Activated CD4-positive, alpha-beta T cell treated with anti-CD3 and anti-CD28 coated beads, Interleukin-2, amount 50 U/mL, for 4 hours (primary cell): ENCODE measurements at places on chromosomes 3 and 15.

DNA sequence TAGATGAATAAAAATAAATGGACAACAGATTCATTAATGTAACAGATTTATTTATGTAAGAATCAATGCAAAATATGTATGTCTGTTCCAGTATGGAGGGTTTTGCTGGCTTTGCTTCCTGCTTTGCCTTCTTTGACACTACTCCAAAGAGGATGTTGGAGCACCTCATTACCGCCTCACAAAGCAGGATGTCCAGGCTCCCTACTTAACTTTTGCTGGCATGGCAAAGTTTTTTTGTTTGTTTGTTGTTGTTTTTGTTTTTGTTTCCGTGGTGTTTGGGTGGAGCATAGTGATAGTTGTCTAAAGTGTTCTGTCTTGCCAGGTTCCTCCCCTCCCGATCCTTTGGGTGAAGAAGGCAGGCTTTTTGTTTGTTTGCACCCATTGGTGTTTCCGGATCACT is 38.7 kb downstream of the DIPK2A start:
- no peak for DNase-seq

- no peak for DNase-seq
Observed at GRCh38 chr3:127686512-127686894, 13.8 kb downstream of the ABTB1 start.

GRCh38 chr15:70111203-70112073 is 13.7 kb upstream of the TLE3 start:
- no peak for DNase-seq

GRCh38 chr3:177624528-177625495 is 427.5 kb upstream of the TBL1XR1 start:
- DNase-seq: no peak

DNA sequence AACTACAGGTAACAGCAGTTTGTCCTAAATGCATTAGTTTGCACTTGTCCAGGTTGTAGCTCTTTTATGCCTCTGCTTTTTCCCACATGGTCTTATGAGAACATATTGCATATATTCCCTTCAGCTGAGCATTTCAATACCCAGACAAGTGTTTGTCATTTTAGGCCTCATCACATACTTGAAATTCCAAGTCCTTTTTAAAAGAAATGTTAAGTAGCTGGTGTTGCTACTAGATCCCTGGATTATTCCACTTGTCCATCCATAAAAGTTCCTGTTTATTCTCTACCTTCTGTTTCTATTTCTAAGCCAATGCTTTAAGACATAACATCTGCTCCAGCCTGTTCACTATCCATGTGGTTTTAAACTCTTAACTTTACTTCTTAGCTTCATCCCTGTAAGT is 128.4 kb downstream of the NECTIN3 start:
- no peak for DNase-seq

DNA sequence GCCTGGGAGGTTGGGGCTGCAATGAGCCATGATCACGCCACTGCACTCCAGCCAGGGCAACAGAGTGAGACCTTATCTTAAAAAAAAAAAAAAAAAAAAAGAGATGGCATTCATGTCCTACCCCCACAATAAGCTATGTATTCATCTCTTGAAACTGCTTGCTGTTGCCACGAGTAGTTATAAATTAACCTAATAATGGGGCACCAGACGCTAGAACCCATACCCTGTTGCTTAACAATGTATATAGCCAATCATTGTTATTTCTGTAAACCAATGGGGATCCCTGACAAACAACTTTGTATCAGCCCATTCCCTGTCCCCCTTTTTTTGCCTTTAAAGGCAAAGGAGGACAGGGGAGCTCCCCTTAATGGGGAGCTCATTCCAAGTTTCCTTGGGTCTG is 2.8 kb upstream of the LACTB start:
- DNase-seq: no peak

GRCh38 chr3:53845881-53846133 is 412 bp downstream of the CHDH start:
- no peak for DNase-seq

GRCh38 chr3:12400616-12401194 is 83.6 kb upstream of the TSEN2 start:
- no peak for DNase-seq

GRCh38 chr3:102053375-102053989 is 204.2 kb downstream of the NFKBIZ start:
- no peak for DNase-seq

DNA sequence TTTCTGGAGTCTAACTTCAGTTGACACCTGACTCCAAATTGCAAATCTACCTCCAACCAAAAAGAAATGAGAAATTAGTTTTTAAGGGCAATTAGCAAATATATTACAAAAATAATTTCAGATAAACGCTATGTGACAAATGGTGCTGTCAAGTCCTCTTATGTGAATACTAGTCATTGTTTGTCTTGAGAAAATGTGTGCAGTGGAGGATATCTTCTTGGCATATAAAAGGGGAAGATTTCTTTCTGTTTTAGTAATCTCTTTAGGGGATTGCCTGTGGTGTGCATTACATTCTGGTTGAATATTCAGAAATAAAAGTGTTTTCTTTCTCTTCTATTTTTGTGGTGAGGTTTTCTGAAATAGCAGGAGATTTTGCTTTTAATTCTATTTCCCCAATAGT is 3.0 kb upstream of the GCSAM start:
- no peak for DNase-seq

DNA sequence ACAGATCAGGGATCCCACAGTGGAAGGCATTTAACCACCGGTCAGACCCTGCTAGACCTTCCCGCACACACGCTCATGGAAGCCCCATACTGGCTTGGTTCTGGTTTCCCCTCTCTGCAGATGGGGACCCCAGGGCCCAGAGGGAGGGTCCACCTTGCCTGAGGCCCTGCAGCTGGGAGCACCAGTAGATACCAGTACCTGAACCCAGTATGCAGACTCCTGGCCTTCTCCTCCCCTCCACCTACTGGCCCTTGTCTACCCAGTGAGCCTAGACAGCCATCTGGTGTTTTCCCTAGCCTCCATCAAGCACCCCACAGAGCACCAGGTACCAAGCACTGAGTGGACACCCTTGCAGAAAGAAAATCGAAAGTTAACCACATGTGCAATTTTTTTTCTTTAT is 65.1 kb downstream of the MEGF11 start:
- no peak for DNase-seq

DNA sequence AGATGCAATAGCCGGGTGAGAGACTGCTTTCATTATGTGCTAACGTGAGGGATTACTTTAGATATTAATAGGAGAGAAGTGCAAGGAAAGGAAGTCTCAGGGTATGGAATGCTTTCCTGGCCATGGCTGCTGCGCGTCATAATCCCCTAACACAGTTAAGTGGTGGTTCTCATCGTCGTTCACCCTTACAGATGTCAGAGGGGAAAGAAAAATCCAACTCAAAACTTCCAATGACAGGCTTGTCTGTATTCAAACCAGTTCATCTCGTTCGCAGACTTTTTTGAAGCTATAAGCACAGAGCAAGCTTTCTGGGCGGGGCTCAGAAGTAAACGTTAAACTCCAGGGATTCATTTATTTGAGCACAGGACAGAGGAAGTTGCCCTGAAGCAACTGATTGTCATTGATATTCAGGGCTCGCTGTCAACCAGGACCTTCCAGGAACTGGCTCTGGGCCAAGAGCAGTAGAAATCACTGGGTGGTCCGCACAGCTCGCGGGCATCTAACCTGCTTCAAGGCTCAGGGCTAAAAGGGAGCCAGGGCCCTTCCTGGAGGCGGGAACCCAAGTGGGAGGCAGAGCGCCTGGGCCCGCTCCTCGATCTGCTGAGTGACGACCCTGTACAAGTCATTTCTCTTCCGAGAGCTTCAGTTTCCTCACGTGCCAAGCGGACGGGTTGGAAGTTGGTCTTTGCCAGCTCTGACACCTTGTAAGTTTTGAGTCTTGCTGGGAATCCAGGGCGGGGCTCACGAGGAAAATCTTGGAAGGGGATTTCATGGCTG is 1.1 kb upstream of the LPP start:
- no peak for DNase-seq

GRCh38 chr3:13054341-13055285 is 18.6 kb downstream of the IQSEC1 start:
- no peak for DNase-seq

- DNase-seq: no peak
Observed at GRCh38 chr3:110262896-110263295, 808.7 kb upstream of the NECTIN3 start.

DNA sequence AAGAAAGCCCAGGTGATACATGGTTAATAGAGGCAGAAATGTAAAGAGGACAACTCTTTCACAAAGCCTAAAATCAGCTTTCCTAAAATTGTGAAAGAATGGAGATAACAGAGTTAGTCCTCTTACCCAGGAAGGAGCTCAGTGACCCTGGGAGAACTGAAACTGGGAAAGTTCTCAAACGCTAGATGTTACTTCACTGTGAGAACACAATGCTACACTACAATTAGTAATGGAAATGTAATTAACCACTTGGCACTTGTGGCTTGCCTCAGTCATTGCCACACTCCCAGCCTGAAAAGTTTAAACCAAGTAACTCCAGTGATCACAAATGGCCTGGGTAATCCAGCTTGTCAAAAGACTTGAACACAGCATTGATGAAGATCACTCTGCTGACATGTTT is 102.7 kb upstream of the FGF7 start:
- DNase-seq: no peak

GRCh38 chr3:16665282-16665741 is 60.1 kb upstream of the DAZL start:
- no peak for DNase-seq

- no peak for DNase-seq
Observed at GRCh38 chr15:40066589-40066988, 27.6 kb upstream of the SRP14 start.

GRCh38 chr15:92366381-92366780 is 27.3 kb upstream of the ST8SIA2 start:
- DNase-seq: no peak

DNA sequence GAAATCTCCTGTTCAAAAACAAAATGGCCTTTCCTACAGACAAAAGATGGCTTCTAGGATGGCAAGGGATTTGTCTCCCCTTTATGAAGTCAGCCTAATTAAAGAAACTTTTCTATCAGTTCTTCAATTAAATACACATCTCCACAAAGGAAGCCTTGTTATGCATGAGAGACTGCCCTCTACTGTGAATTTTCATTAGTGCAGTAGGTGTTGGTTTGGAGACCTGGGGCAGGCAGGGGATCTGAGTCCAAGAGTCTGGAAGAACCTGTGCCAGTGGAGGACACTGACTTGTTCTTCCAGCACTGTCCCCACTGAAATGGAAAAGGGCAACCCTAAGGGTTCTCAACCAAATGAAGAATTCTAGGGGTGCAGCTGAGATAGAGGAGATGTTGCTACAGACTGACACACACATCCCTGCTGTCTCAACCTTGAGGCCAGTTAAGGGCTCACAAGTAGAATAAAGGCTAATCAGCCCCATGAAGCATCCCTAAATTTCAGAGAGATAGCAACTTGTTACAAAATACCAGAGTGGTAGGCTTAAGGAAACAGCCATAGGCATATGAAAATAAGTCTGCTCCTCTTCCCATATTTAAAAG is 174.0 kb upstream of the PRICKLE2 start:
- no peak for DNase-seq

- no peak for DNase-seq
Observed at GRCh38 chr15:68025835-68026424, 28.2 kb upstream of the PIAS1 start.

DNA sequence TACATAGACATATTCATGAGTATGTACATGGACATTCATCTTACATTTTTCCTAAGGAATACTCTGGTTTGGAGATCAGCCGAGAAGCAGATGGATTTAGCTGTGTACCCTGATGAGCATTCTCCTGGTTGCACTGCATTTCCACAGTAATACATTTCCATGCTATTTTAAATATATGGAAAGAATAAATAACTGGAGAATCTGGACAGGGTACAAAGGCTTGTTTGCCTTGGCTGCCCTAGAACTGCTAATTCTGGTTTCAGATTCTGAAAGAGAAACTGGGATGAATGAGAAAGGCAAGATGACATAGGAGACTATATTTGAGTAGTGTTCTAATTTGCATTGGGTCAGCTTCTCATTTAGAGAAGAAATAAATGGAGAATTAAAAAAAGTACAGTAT is 190.8 kb upstream of the FAM3D start:
- no peak for DNase-seq

- no peak for DNase-seq
Observed at GRCh38 chr3:40741729-40742128, 217.0 kb downstream of the ZNF621 start.

GRCh38 chr15:80596521-80596976 is 98.6 kb upstream of the ABHD17C start:
- no peak for DNase-seq

GRCh38 chr15:80431635-80432344 is 27.6 kb downstream of the ARNT2 start:
- DNase-seq: no peak

DNA sequence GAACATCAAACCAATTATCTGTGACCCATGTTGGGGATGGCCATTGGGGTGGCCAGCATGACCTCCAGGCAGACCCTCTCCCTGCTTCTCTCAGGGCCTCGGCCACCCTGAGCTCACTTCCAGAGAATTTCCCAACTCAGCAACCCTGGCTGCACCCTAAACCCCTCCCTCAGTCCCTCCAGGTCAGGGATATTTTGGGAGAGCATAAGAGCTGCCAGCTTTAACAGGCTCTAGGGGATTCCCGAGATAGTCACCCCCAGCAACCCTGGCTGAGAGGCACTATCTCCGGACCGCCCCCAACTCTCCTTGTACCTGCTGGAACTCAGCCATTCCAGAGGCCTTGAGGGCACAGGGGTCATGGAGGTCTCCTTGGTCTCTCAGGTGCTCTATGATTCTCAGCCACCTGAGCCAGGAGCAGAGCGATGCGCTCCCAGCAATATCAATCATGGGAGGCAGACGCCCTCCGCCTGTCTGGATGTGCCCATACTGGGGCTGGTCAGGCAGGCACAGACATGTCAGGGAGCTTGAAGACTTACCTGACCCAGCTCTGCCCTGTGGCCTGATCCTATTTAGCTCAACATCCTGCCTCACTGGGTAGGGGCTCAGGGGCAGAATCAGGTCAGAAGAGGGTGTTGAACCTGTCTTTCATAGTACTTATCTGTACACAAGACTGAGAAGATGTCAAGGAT is 34.9 kb upstream of the CILP start:
- no peak for DNase-seq

GRCh38 chr3:126463521-126463920 is 12.2 kb downstream of the ZXDC start:
- no peak for DNase-seq

- no peak for DNase-seq
Observed at GRCh38 chr3:165128544-165128943, 50.2 kb upstream of the SI start.

GRCh38 chr3:16666206-16666605 is 61.0 kb upstream of the DAZL start:
- no peak for DNase-seq

GRCh38 chr3:196772102-196772501 is 32.4 kb downstream of the PAK2 start:
- no peak for DNase-seq

- no peak for DNase-seq
Observed at GRCh38 chr3:33488683-33489082, 48.5 kb upstream of the UBP1 start.

GRCh38 chr3:153094386-153094785 is 67.6 kb upstream of the RAP2B start:
- no peak for DNase-seq

GRCh38 chr3:50136714-50137405 is 18.3 kb upstream of the SEMA3F start:
- DNase-seq: no peak

- DNase-seq: peak; percentile 80
Observed at GRCh38 chr3:46895204-46895660, 17.7 kb downstream of the PTH1R start.

- no peak for DNase-seq
Observed at GRCh38 chr3:128238184-128238489, 84.9 kb downstream of the EEFSEC start.

GRCh38 chr3:53519065-53519709 is 24.8 kb downstream of the CACNA1D start:
- DNase-seq: no peak
